Tibial nerve (tissue), 4 donors: ENCODE measurements at places on chromosomes 2 and 18. TPM values are rescaled to one million over a fixed set of nuclear protein-coding genes. Genes with fewer than 3 reads are reported as not detected.

- H3K4me3 ChIP-seq: no peak overlapping the region
- H3K4me1 ChIP-seq: peaks cover 64% of the 10 kb centered on the region
- DNase-seq: no peak
- no peak overlapping the region for H3K27ac ChIP-seq
Observed at GRCh38 chr18:59268721-59269562, 4.3 kb downstream of the RAX start.

DNA sequence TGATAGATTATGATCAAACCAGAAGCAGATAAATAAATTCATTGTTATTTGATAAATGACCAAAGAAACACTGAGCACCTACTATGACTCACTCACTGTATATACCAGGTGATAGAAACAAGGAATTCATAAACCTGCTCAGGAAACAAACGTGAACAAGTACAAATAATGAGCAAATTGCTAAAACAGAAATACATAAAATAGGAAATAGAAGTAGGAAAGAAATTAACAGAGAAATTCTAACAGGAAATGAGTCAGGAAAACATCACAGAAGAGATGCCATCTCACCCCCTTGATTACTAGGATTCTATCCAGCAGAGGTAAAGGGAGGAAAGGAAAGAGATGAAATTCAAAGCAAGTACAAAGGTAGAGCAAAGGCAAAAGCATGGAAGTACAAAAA, 31.3 kb downstream of the EXOC6B start:
- H3K4me1 ChIP-seq: peaks cover 29% of the 10 kb centered on the region
- no peak overlapping the region for H3K27ac ChIP-seq
- no peaks in the 10 kb centered on the region for H3K36me3 ChIP-seq
- no peak overlapping the region for H3K4me3 ChIP-seq

GRCh38 chr2:120434492-120435308, 88.8 kb downstream of the INHBB start:
- H3K27me3 ChIP-seq: peaks cover 37% of the 10 kb centered on the region
- no peak overlapping the region for H3K27ac ChIP-seq
- no peaks in the 10 kb centered on the region for H3K36me3 ChIP-seq
- H3K4me1 ChIP-seq: no peaks in the 10 kb centered on the region
- DNase-seq: no peak
- no peak overlapping the region for H3K4me3 ChIP-seq

The C2orf15 gene
- total RNA-seq: not detected

GRCh38 chr2:33134791-33135560, 188.2 kb downstream of the LTBP1 start:
- peak overlapping the region; percentile 18 for H3K4me3 ChIP-seq
- DNase-seq: no peak
- no peaks in the 10 kb centered on the region for H3K4me1 ChIP-seq
- no peaks in the 10 kb centered on the region for H3K27me3 ChIP-seq
- peak overlapping the region; percentile 66 for H3K27ac ChIP-seq

DNA sequence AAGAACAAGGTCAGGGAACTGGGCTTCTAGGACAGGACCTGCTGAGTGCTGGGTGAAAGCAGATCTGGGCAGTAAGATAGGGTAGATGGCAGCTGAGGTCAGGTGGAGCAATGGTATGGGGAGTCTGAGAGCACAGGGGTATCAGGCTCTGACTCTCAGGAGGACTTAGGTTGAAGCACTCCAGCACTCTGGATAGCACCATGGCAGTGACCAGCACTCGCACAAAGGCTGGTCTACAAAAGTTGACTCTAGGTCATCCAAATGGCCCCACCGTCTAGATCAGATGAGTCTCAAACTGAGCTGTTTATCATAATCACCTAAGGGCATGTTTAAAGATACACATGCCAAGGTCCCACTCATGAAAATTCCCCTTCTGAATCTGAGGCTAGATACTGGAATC, 60.1 kb downstream of the CDKL4 start:
- no peaks in the 10 kb centered on the region for H3K27me3 ChIP-seq
- no peaks in the 10 kb centered on the region for H3K36me3 ChIP-seq
- H3K4me3 ChIP-seq: no peak overlapping the region
- no peak overlapping the region for H3K27ac ChIP-seq
- H3K4me1 ChIP-seq: no peaks in the 10 kb centered on the region

DNA sequence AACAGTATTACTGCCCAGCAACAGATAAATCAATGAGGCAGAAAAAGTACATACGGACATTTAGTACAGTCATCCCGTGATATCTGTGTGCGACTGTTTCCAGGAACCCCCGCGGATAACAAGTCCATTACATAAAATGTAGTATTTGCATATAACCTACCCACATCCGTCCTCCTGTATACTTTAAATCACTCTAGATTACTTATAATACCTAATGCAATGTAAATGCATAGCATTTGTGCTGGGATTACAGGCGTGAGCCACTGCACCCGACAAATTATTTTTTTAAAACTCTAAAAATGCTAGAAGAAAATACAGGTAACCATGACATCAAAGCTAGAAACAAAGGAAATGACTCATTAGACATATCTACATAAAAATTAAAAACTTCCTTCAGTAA, 91.6 kb downstream of the FAM161A start:
- no peak for DNase-seq
- no peak overlapping the region for H3K4me3 ChIP-seq
- no peak overlapping the region for H3K27ac ChIP-seq
- H3K36me3 ChIP-seq: no peaks in the 10 kb centered on the region
- no peaks in the 10 kb centered on the region for H3K27me3 ChIP-seq

GRCh38 chr2:206721256-206721920, 3.2 kb upstream of the DYTN start:
- no peaks in the 10 kb centered on the region for H3K4me1 ChIP-seq
- no peak overlapping the region for H3K27ac ChIP-seq
- H3K27me3 ChIP-seq: no peaks in the 10 kb centered on the region
- no peak overlapping the region for H3K4me3 ChIP-seq
- no peaks in the 10 kb centered on the region for H3K36me3 ChIP-seq
- DNase-seq: no peak

The KYNU gene
- total RNA-seq: 4.8 TPM

The GLI2 gene
- total RNA-seq: 7.6 TPM

DNA sequence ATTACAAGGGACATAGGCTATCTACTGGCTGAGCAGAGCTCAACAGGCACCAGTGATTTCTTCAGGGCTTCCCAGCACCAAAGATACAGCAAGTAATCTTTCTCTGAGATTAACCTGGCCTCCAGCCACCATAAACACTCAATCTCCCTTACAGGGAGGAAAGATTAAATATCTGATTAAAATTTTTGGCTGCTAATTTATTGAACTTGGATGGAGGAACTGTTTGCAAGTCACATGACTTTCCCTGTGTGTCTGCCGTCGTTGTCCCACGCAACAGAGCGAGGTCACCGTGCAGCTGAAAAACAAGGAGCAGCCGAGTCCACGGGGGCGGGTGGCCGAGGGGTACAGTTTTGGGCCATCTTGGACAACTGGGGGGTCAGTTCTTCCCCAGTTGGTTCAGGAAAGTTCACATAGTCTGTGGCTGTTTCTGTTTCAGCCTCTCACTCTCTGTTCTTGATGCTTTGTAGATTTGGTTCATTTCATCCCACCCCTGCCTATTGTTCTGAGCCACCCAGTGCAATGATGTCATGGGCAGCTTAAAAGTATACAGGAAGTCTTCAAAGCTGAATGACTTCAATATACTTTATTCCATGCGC, 186.8 kb upstream of the CTAGE1 start:
- no peaks in the 10 kb centered on the region for H3K36me3 ChIP-seq
- no peaks in the 10 kb centered on the region for H3K27me3 ChIP-seq
- H3K4me3 ChIP-seq: no peak overlapping the region
- DNase-seq: no peak
- H3K4me1 ChIP-seq: no peaks in the 10 kb centered on the region
- peak overlapping the region; percentile 20 for H3K27ac ChIP-seq

GRCh38 chr18:55983433-55983832, 395.4 kb upstream of the TCF4 start:
- no peaks in the 10 kb centered on the region for H3K4me1 ChIP-seq
- no peaks in the 10 kb centered on the region for H3K36me3 ChIP-seq
- no peak for DNase-seq

The UGT1A4 gene
- total RNA-seq: not detected

The INPP1 gene
- total RNA-seq: 14.7 TPM

DNA sequence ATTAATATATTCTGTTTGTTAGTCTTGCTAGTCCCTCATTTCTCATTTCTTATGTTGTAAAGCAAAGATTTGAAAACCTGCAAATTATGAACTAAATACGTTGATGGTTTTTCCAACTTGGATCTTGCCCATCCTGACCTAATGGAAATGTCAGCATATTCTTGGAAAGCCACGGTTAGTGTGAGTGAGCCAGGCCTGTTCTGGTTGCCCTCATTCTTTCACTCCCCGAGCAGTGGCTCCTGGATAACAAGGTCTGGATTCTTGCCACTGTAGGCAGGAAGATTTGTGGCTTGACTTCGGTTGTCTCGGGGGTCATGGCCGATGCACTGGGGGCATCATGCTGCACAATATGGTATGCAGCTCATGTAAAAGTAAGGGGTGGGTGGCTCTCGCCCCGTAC, 359.1 kb downstream of the MEIS1 start:
- no peaks in the 10 kb centered on the region for H3K27me3 ChIP-seq
- no peaks in the 10 kb centered on the region for H3K4me1 ChIP-seq
- no peak overlapping the region for H3K4me3 ChIP-seq

The CNTNAP5 gene
- not detected for total RNA-seq

GRCh38 chr2:66122516-66122915, 312.4 kb upstream of the MEIS1 start:
- no peak overlapping the region for H3K27ac ChIP-seq
- H3K27me3 ChIP-seq: no peaks in the 10 kb centered on the region
- H3K4me3 ChIP-seq: no peak overlapping the region
- no peak for DNase-seq
- H3K36me3 ChIP-seq: no peaks in the 10 kb centered on the region
- H3K4me1 ChIP-seq: no peaks in the 10 kb centered on the region

GRCh38 chr2:133844214-133844892, 276.1 kb upstream of the NCKAP5 start:
- H3K27ac ChIP-seq: no peak overlapping the region
- H3K36me3 ChIP-seq: no peaks in the 10 kb centered on the region
- DNase-seq: no peak
- no peak overlapping the region for H3K4me3 ChIP-seq

- no peak for DNase-seq
- H3K4me3 ChIP-seq: no peak overlapping the region
- H3K36me3 ChIP-seq: no peaks in the 10 kb centered on the region
- no peaks in the 10 kb centered on the region for H3K27me3 ChIP-seq
Observed at GRCh38 chr2:108877506-108877905, 90.9 kb downstream of the CCDC138 start.

DNA sequence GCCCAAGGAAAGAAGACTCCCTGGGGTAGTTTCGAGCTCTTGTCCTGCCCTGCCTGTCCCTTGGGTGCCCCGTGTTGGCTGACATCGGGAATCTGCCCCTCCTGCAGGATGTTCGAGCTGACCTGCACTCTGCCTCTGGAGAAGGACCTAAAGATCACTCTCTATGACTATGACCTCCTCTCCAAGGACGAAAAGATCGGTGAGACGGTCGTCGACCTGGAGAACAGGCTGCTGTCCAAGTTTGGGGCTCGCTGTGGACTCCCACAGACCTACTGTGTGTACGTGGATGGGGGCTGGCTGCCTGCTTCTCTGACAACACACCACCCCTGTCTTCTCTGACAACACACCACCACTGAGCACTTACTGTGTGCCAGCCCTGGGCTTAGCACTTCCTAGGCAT, 210.8 kb downstream of the DYSF start:
- H3K4me1 ChIP-seq: no peaks in the 10 kb centered on the region
- DNase-seq: no peak
- H3K27me3 ChIP-seq: no peaks in the 10 kb centered on the region
- H3K4me3 ChIP-seq: no peak overlapping the region
- H3K27ac ChIP-seq: no peak overlapping the region

- no peak overlapping the region for H3K4me3 ChIP-seq
- peaks cover 61% of the 10 kb centered on the region for H3K36me3 ChIP-seq
- no peak for DNase-seq
- no peak overlapping the region for H3K27ac ChIP-seq
- H3K27me3 ChIP-seq: no peaks in the 10 kb centered on the region
- no peaks in the 10 kb centered on the region for H3K4me1 ChIP-seq
Observed at GRCh38 chr2:25757906-25758305, 84.5 kb upstream of the DTNB start.

DNA sequence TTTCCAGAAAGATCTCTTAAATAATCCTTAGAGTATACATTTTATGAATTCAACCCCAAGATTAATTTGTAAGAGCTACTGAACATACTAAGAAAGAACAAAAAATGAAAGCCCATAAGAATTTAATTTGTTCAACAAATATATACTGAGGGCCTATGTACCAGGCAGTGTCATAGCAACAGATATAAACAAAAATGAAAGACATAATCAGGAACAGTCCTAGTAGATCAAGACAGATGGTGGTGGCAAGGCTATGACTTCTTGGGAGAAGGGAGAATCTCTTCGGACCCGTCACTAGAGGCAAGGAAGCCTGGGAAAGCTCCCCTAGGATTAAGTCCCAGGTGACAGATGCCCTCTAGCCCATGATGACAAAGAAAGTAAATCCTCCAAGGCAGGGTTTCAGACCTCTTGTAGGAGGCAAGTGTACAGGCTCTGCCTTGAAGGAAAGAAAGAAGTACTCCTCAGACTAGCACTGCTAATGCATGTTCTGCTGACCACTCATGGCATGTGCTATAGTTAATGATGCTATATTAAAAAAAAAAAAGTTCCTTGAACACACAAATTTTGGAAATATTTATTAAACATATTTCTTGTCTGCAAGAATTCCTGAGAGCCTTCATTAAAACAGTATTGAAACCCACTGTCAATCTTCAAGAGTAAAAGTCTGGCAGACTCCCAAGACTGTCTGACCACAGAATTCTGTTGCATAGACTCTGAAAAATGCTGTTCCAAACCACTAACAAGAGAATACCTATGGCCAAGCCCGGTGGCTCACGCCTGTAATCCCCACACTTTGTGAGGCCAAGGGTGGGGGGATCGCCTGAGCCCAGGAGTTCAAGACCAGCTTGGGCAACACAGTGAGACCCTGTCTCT, 31.5 kb downstream of the NOL10 start:
- H3K36me3 ChIP-seq: no peaks in the 10 kb centered on the region
- DNase-seq: no peak
- no peaks in the 10 kb centered on the region for H3K27me3 ChIP-seq
- no peaks in the 10 kb centered on the region for H3K4me1 ChIP-seq
- no peak overlapping the region for H3K27ac ChIP-seq

The GREB1L gene
- 5.1 TPM for total RNA-seq

- H3K27me3 ChIP-seq: no peaks in the 10 kb centered on the region
- H3K36me3 ChIP-seq: no peaks in the 10 kb centered on the region
- H3K4me1 ChIP-seq: no peaks in the 10 kb centered on the region
- no peak for DNase-seq
Observed at GRCh38 chr2:5464657-5465056, 227.5 kb upstream of the SOX11 start.

The LMAN1 gene
- total RNA-seq: 72.9 TPM

The EGR4 gene
- total RNA-seq: not detected

The CROCC2 gene
- not detected for total RNA-seq

- H3K4me3 ChIP-seq: no peak overlapping the region
- DNase-seq: no peak
- H3K36me3 ChIP-seq: no peaks in the 10 kb centered on the region
- H3K27me3 ChIP-seq: no peaks in the 10 kb centered on the region
- no peaks in the 10 kb centered on the region for H3K4me1 ChIP-seq
- H3K27ac ChIP-seq: no peak overlapping the region
Observed at GRCh38 chr2:115694651-115695050, 1252.2 kb downstream of the DPP10 start.

- H3K36me3 ChIP-seq: no peaks in the 10 kb centered on the region
- no peak overlapping the region for H3K27ac ChIP-seq
- no peak overlapping the region for H3K4me3 ChIP-seq
- H3K27me3 ChIP-seq: no peaks in the 10 kb centered on the region
- H3K4me1 ChIP-seq: peaks cover 3% of the 10 kb centered on the region
Observed at GRCh38 chr2:157413326-157414035, 30.4 kb downstream of the CYTIP start.
